Posterior cingulate gyrus (tissue), 11 donors: ENCODE measurements at places on chromosomes 6 and 20.

- DNase-seq: no peak
These were observed 19.8 kb downstream of the NEDD9 start for GRCh38 chr6:11212664-11213063.

GRCh38 chr6:56024931-56025330 lies 149.5 kb upstream of the BMP5 start:
- DNase-seq: no peak

DNA sequence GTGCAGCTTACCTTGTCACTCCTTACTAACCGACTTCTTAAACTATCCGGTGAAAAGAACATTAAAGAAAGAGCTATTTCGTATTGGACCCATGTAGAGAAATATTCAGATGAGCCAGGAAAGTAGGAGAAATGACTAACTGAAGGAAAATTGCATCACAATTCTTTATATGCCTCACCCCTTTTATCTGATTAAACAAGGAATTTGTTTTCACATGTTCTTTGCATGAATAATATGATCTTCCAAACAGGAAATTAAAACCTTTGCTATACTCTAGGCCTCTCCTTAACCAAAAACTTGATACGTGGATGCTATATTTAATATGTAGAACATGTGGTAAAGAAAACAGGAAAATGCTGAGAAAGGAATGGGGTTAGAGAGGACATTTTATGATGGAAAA lies 41.9 kb upstream of the LRRC1 start:
- DNase-seq: no peak

- no peak for DNase-seq
These were observed 3.2 kb upstream of the BPIFA2 start for GRCh38 chr20:33164763-33165095.

GRCh38 chr20:15675813-15676484 lies 897.3 kb downstream of the KIF16B start:
- DNase-seq: no peak

DNA sequence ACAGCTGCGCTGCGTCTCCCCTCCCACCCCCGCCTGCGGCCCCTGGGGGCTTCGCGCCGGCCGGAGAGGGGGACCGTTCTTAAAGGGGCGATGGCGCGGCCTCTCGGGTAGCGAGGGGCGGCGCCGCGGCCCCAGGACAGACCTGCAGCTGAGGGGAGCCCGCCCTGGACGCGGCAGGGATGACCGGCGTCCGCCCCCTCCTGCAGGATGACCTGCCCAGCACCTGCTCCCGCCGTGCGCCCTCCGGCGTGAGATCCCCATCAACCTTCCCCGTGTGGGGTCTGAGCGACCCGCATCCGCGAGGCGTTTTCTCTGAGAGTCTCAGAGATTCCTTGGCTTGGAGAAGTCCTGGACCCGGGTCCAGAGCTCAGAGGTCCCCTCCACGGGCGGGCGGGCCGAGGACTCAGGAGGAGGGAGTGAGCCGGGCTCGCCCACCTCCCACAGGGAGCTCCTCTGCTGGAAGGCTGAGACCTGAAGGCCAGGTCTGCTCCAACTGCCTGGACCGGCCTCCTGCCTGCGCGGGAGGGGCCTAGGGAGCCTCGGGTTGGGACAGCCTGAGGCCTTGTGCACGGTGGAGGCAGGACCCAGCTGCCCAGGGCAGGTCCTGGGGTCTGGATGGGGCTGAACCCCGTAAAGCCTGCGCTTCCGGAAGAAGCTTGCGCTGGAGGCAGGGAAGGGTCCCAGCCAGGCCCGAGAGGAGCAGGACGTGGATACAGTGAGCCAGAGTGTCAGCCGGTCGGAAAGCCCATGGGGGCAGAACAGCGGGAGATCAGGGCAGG lies 532 bp upstream of the NKAIN4 start:
- no peak for DNase-seq

DNA sequence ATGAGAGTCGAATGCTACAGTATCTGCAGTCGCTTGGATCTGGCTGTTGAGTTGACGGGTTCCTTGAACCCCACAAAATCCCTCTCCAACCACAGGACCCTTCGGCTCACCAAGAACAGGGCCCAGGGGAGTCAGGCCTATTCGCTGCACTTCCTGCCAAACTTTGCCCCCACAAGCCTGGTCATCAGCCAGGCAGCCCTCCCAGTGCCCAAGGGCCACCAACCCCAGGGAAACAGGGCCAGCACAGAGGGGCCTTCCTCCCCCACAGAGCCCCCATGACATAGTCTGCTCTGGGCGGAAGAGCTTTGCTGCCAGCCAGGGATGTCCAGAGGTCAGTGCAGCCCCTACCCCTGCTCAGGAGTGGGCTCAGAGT lies 34.5 kb upstream of the MRGBP start:
- DNase-seq: no peak

- DNase-seq: no peak
These were observed 95.5 kb downstream of the THBS2 start for GRCh38 chr6:169158174-169158573.

DNA sequence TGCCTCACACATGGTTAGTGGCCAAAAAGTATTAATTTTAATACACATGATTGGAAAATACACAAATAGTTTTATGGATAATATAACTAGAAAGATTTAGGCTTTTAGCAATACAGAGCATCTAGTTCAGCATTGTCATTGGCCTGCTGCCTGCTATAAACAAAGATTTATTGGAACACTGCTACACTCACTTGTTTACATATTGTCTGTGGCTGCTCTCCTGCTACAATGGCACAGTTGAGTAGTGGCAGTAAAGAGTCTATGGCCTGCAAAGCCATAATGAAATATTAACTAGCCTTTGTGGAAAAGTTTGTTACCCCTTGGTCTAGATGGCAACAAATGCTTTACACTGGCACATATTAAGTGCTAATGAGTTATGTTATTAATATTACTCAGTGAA lies 37.8 kb downstream of the ZNF451 start:
- no peak for DNase-seq

DNA sequence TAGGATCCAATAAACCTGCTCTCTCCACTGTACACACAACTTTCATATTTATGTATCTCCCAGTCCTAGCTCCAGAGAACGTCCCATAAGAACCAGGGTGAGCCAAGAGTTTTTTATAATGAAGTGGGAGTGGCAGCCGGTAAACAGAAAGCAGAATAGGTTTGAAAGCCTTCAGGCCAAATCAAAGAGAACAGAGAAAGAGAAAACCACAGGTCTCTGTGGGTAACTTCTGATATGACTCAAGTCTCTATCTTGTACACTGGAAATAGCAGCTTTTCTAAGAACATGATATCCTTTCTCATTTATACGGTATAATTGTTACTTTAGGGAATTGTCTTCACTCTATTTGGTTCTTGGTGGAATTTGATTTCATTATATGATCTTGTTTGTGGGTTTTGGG lies 273.6 kb downstream of the PACRG start:
- no peak for DNase-seq

DNA sequence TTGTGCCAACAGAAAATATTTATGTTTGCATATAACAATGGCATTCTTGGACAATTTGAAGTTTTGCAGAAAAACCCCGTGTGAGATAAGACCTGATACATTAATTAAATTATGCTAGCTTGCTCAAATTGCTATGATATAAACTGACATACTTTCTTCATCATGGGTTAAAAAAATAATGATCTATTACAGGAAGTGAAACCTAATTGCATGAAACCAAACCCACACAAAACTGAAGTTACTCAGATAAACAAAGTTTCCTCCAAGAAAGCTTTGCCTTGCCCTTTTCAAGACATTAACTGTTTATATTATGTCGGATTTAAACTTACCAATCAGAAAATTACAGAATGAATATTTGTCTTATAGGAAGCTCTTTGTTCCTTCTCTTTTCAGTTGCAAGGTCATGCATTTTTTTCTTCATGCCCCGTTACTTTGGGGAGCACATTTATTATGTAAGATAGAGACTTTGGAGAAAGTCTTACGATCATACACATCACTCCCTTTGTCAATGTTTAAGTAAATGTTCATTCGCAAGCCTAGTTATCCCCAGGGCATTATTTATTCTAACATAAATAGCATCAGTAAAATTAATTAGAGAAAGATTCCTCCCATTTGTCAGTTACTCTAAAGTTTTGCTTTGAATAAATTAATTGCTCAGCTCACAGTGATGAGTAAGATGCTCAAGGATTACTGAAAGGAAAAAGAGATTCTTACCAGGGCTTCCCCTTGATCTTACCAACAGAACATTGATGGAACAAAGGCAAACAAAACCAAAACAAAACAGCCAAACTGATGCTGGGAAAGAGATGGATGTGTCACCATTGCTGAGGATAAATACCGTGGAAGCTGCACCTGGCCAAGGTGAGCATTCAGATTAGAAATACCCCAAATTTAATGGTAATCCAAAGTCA lies 14.8 kb upstream of the TMEM244 start:
- DNase-seq: no peak

DNA sequence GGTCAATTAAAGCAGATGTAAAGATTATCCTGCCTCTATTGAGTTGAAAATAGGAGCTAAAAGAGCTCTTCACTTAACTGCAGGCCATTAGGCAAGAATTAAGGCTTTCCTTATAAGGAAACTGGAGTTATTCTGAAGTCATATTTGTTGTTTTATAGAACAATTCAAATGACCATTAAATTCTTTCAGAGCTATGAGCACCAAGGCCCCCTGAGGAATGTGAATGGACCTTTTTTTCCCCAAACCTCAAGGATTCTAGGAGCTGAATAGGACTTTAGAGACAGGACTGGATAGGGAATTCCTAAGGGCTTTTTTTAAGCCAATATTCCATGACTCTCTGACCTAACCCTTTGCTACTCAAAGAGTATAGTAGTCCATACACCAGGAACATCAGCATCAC lies 565.7 kb upstream of the BTBD3 start:
- DNase-seq: no peak

DNA sequence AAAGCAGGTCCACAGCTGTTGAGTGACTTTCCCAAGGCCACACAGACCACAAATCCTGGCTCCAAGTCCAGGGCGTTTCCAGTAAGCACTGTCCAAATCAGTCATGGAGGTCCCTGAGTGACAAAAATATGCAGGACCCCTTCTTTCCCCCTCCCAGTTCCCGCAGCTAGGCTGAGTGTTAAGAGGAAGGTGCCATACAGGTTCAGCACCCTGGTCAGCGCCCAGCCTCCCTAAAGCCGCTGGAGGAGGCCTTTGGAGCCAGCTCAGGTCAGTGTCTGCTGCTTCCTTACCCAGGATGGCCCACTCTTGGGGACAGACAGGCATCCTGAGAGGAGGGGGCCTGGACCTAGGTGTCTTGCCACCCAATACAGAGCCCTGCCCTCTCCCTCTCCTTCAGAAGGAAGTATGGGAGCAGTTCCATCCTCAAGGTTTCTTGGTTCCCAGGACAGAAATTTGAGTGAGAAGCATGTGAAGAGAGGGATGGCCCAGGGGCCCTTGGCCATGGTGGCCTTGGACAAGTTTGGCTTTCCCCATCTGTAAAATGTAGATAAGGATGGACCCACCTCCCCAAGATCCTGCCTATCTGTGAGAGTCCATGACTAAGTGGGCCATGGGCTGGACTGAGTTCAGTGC lies 13.2 kb downstream of the TMEM74B start:
- DNase-seq: no peak

DNA sequence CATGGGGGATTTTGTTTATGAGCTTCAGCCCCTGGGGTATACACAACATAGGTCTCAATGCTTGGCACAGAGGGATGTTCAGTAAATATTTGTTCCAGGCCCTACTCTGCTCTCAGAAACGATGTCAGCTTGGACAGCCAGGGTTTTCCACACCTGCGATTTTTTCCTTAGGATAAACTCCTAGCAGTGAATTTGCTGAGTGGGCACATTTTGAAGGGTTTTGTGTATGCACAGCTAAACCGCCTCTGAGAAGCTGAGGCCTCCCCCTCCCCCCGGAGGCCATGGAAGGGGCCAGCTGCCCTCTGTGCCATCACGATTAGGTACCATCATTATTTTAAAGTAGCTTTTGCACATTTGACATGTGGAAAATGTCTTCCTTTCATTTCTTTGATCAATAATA lies 199.5 kb downstream of the TAF4 start:
- DNase-seq: no peak

GRCh38 chr6:12718015-12718414 lies 1.4 kb downstream of the PHACTR1 start:
- DNase-seq: no peak

DNA sequence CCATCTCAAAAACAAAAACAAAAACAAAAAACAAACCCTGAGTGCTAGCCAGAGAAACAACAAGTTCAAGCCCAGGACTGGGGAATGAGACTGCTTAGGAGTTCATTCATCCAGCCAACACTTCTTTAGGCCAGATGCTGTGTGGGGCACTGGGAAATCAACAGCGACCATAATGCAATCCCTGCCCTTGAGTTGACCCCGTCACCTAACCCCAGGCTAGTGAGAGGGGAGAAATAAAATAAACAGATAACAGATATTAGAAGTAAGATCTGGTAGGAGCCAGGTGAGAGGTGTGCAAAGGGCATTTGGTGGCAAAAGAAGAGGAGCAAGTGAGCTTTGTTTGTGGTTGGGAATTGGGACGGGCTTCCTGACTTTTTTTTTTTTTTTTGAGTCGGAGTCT lies 4.9 kb upstream of the RPL10A start:
- no peak for DNase-seq

DNA sequence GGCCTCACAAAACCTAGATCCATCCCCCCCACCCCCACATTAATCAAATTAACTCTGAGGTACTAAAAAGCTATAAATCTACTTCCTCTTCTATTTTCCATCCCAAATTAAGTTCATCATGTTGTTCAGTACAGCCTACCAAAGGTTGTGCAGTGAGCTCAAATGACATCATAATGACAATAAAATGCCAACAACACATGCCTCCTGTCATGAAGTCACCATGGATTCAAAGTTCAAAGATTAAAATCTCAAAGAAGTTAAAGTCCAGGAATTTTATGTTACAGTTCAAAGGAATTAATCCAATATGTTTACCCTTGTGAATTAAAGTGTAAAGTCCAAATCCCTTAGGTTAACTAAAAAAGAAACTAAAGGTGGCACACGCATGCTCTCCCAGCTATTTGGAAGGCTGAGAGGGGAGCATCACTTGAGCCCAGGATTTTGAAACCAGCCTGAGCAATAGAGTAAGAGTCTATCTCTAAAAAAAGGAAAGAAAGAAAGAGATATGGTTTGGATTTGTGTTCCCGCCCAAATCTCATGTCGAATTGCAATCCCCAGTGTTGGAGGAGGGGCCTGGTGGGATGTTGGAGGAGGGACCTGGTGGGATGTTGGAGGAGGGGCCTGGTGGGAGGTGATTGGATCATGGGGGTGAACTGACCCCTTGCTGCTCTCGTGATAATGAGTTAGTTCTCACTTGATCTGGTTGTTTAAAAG lies 25.7 kb upstream of the SIRT5 start:
- DNase-seq: no peak

GRCh38 chr6:88865275-88865674 lies 98.1 kb downstream of the RNGTT start:
- DNase-seq: no peak

DNA sequence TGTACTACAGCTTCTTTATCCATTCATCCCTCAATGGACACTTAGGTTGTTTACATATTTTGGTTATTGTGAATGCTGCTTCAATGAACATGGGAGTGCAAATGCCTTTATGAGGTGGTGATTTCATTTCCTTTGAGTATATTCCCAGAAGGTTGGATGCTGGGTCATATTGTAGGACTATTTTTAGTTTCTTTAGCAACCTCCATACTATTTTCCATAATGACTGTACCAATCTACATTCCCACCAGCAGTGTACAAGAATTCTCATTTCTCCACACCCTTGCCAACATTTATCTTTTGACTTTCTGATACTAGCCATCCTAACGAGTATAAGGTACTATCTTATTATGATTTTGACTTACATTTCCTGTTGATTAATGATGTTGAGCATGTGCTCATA lies 269.0 kb downstream of the C6orf118 start:
- DNase-seq: no peak
